ENCODE measurements at places on chromosomes 4 and X.
A peak's percentile ranks its signal among the peaks of the same experiment; 100 is the strongest.

- DNase-seq = no peak
Observed at GRCh38 chr4:7542781-7543180, 108.1 kb upstream of the PSAPL1 start.

DNA sequence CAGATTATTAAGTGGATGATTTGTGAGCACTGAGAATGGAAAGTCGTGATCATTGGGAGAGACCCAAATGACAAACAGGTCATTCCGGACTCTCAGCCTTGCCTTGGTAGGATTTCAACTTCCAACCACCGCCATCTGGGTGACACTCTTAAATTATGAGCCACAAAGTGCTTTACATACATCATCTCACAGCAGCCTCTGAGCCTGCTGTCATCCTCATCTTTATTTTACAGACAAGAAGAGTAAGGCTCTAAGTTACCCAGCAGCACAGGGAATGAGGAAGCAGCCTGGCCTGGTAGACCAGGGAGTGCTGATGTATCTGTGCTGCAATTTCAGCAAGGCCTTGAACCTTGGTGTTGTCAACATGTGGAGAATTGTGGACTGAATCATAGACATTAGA is 105.8 kb upstream of the TRIM2 start:
- DNase-seq = no peak

DNA sequence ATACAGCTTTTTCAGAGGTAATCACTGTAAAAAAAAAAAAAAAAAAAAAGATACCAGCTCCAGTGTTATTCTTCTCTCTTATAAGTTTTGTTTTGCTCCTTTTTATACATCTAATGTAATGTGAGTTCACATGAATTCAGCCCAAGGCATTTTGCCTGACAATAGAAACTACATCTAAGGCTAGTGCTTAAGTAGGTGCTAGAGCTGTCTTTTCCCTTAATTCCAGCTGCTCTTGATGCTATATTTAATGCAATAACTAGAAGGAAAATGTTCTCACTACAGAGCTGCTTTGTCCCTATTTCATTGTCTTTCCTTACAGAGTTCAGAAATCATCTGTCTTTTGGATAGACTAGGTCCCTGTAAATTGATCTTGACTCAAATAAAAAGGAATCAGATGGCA is 150.1 kb downstream of the NAA11 start:
- DNase-seq = no peak

DNA sequence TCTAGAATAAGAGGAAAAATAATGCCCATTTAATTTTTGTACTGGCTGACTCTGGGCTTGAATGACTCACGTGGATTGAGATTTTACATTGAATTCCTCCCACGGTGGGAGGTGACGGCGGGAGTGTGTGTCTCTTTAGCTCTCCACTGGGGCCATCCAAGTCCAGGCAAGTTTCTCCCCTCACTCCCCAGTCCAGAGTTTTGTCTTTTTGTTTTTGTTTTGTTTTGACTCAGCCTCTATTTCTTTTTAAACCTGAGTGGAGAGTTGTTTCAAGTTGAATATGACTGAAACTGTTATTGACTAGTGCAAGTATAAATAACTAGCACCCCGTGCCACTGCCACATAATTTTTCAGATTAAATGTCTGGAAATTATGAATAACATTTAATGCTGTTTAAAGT is 13.6 kb downstream of the CHST7 start:
- DNase-seq = no peak

DNA sequence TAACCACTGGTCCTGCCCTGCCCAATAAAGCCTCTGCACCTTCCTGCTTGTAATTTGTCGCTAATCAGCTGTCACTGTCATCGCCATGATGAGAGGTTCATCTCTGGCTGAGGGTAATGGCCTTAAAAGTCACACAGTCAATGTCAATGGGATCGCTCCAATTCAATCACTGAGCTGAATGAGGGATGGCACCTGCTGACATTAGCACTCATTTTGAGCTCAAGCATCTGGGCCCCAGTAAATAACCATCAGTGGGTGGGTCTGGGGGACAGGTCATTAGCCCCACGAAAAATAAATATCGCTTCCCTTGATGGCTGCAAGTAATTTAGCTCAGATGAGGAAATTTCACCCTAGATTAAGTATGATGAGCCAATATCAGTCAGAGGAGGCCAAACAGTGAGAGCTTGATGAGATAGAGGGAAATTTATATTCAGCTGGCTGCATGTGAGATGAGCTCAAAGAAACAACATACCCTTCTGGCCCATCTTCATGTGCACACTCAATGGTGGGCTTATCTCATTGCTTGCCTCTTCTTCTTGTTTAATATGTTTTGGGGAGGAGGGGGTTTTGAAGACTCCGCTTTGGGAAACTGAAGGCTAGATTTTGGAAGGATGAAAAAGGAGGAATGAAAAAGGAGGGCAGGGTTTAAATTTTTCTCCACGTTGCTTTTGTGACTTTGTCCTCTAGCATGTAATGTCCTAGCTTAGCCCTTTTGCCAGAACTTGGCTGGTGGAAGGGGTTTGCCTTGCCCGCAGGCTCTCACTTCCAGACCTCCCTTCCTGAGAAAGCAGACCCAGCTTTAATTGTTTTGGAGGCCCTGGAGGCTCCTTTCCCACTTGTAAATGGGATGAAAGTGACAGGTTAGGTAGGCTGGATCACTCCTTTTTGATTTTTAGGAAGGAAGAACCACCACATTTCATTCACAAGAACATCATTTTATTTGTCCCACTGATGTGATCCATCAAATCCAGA is 84.8 kb upstream of the PAQR3 start:
- no peak for DNase-seq

- DNase-seq = no peak
Observed at GRCh38 chrX:16963216-16963615, 16.8 kb downstream of the REPS2 start.

DNA sequence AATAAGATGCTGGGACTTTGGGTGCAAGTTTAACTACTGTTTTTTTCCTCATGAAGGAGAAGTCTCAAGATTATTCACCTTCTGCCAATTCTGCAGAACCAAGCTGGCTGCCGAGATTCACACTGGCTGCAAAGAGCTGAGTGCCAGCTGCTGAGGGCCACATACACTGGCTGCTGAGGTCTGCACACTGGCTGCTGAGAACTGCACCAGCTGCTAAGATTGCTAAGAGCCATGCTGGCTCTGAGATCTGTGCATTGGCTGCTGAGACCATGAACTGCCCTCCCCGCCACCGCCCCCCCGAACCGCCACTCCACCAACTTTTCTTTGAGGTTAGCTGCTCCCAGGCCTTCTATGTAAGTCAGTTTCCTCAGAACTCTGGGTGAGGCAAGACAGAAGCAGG is 330.3 kb downstream of the CBLL2 start:
- peak; percentile 4 for DNase-seq

GRCh38 chr4:109998867-109999584 is 86.3 kb downstream of the EGF start:
- peak; percentile 50 for DNase-seq

GRCh38 chr4:109801895-109802319 is at the start of gene CFI:
Gene CFI (minus strand): TSS chr4:109801999. CDS start chr4:109801971, 28 bp downstream.
- DNase-seq = no peak

- DNase-seq = peak; percentile 7
Observed at GRCh38 chr4:59553063-59553720, 1646.9 kb upstream of the ADGRL3 start.

GRCh38 chr4:89026542-89026941 is 30.4 kb downstream of the FAM13A start:
- DNase-seq = no peak

- no peak for DNase-seq
Observed at GRCh38 chrX:16867947-16868346, 2.2 kb downstream of the RBBP7 start.

DNA sequence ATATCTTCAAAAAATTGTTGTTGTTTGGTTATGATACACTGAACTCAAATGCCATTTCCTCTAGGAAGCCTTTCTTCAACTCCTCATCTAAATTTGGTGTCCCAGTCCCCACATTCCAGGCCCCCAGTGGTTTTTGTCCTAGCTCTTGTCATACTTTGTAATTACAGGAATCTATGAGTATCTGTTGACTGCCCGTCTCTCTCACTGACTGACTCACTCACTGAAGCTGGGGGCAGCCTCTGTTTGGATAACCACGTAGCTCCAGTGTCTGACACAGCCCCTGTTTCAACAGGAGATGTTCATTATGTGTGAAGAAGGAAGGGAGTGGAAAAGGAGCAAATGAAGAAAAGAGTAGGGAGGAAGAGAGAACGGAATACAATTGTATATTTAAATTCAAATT is 284.1 kb upstream of the TENM3 start:
- no peak for DNase-seq

GRCh38 chr4:2362266-2363055 is 56.0 kb downstream of the ZFYVE28 start:
- DNase-seq = peak; percentile 29

DNA sequence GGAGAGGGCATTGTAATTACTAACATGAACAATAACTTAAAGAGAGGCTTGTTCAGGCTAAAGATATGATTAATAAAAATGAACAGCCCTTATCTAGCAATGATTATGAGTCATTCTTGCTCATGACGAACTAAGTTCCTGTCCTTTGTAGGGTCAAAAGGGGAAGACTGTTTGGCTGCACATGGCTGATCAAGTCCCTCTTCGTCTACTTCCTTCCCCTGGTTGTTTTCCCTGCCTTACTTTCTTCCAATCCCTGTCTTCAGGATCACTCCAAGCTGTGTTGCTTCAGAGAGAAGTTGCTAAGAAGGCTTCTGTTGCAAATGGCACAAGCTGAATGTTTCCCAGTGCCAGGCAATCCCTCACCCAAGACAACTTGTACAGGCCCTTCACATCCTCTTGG is 115.0 kb upstream of the HS3ST1 start:
- DNase-seq = no peak

Data from D341Med (cell line).